ENCODE measurements at places on chromosomes 11 and 22. TPM values are rescaled to one million over a fixed set of nuclear protein-coding genes. Genes with fewer than 3 reads are reported as not detected.
A peak's percentile ranks its signal among the peaks of the same experiment; 100 is the strongest.

DNA sequence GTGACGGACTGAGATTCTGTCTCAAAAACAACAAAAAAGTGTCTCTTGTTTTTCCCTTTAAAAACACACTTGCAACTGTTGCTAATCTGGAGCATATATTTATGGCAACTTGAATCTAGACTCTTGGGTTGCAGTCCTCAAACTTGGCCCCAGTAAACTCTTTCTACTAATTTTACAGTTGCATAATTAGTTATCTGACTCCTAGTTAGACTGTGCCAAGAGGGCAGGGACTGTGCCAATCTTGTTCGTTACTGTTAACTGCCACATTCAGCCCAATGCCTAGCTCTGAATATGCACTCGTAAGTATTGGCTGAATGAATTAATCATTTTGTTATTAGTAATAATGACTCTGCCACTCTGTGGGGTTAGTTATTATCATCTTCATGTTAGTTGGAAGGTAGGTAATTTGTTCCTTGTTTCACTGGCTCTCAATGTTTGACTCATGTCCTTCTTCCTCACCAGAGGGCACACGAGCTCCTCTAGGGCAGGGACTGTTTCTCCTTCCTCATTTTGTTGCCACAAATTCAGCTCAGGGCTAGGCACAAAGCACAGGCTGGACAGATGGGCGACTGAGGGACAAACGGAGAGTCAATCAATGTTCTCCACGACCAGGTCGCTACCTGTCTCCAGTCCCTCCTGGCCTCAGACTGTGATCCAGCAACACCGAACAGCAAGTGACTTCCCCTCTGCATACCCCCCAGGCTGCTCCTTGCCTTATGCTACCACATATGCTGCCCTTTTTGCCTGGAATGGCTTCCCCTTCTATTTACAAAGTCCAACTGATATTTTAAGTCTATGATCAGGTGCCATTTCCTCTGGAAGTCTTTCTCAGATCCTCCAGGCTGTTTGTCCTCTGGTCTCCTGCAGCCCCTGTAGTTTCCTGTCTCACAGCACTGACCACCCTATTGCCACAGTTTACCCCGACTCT is 9.0 kb downstream of the CLPB start:
- no peak for DNase-seq

DNA sequence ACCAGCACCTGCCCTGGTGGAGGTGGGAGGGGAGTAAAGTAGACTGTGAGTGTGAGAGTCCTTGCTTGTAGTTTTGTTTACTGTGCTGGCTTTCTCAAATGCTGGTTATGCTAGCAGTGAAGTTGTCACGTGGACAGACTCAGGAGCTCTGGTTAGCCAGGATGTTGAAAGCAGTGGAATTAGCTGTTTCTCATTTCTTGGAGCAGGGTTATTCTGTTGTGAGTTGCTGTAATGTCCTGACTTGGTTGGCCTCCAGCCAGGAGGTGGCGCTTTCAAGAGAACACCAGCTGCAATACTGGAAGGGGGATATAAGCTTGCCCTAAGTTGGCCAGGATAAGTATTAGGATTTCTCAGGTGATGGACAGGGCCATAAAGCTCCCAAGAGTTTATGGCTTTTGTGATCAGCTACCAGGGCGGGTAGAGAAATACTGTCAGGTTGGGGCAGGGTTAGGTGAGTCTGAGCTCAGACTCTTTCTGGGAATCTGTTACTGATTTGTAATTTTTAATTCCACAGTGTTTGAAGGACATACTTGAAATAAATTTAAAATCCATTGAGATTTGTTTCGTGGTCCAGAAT is 13.7 kb downstream of the CYP2D6 start:
- peak; percentile 19 for DNase-seq

GRCh38 chr11:93155738-93156137 is 42.1 kb downstream of the SLC36A4 start:
- DNase-seq: no peak

The PGA5 gene
- total RNA-seq: not detected

DNA sequence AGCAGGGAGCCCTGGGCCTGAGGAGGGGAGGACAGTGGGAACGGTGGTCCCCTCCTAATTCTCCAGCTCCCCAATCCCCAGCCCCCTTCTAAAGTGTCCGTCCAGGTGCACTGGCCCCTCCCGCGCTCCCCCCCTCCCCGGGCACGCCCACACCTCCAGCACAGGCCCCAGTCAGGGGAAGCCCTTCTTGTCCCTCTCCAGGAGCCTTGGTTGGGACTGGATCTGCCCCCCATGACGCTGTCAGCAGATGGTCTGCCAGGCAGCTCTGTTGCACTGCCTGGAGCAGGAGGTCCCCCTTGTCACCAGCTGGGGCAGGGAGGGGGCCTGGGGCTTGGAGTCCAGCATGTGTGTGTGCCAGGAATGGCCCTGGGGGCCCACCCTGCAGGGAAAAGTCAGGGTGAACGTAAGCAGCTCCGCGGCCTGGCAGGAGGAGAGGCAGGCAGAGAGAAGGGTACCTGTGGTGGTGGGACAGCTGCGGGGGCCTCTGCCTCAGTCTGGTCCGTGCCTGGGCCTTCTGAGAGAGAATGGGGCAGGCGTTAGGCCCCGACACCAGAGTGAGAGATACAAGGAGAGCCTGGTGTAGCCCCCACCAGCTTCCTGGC is 1.6 kb downstream of the IRF7 start:
- peak; percentile 21 for DNase-seq

GRCh38 chr22:49017482-49018329 is 810.0 kb downstream of the BRD1 start:
- DNase-seq: no peak

- DNase-seq: no peak
These were observed 42.9 kb downstream of the PARVB start for GRCh38 chr22:44067033-44067432.

The SCGB1C1 gene
- total RNA-seq: not detected

The MYEOV gene
- 0.35 TPM for total RNA-seq

- DNase-seq: no peak
These were observed 31.8 kb downstream of the SLCO2B1 start for GRCh38 chr11:75182664-75183063.

GRCh38 chr11:3341298-3341697 is 37.6 kb downstream of the ZNF195 start:
- peak; percentile 86 for DNase-seq

The RBMXL2 gene
- not detected for total RNA-seq

The EPS8L2 gene
- 8.1 TPM for total RNA-seq

The USH1C gene
- not detected for total RNA-seq

DNA sequence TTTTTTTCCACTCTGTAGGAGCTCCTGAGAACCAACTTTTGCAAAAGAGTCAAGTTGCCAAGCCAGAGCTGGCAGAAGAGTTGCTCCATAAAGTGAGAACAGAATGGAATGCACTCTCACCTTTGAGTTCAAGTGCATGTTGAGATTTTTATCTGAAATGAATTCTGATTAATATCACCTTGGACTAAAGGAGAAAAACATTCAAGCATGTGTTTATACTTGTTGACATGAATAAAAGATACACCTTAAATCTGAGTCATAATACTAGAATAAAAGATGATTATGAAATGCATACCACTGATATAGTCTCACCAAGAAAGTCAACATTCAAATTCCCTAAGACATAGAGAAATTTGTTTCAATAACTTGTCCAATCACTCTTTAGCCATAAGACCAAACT is 37.8 kb downstream of the ARL14EP start:
- no peak for DNase-seq

- DNase-seq: peak; percentile 72
These were observed 1.2 kb downstream of the AIP start for GRCh38 chr11:67483831-67484665.

- no peak for DNase-seq
These were observed 45.6 kb downstream of the GRAMD4 start for GRCh38 chr22:46665751-46666280.

The RANGAP1 gene
- 173 TPM for total RNA-seq

The CD6 gene
- 227 TPM for total RNA-seq

GRCh38 chr11:2709429-2709828 is 9.6 kb upstream of the KCNQ1OT1 start:
- no peak for DNase-seq

The IFITM10 gene
- total RNA-seq: 0.31 TPM

DNA sequence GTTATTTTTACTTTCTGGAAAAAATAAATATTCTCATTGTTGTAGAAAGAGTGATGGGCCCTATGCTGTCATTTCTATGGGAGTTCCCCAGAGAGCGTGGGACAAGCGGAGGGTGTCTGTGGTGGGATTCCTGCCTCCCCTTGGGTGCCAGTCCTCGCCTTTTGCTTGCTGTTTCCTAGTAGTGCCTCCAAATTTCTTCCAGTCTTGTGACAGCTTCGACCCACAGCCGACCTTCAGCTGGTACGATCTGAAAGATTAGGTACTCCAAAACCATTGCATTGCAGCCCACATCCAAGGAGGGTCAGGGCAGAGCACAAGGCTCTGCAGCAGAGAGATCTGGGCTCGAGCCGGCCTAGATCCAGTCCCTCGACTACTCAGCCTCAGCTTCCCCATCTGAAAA is 58.9 kb upstream of the EMID1 start:
- DNase-seq: no peak

The NTM gene
- total RNA-seq: not detected

The DUSP8 gene
- 2.9 TPM for total RNA-seq

The UBQLNL gene
- total RNA-seq: 0.15 TPM

The RAB3IL1 gene
- total RNA-seq: 0.74 TPM
